ENCODE measurements at places on chromosomes 11 and 22.

- no peak for DNase-seq
These were observed 15.3 kb upstream of the LRRC32 start for GRCh38 chr11:76685831-76686230.

- DNase-seq = no peak
These were observed 664 bp upstream of the ZC3H7B start for GRCh38 chr22:41300661-41301060.

- no peak for DNase-seq
These were observed 380.6 kb downstream of the CTTN start for GRCh38 chr11:70778883-70779282.

GRCh38 chr11:86118253-86118652 is 49.4 kb upstream of the PICALM start:
- DNase-seq = no peak

GRCh38 chr22:37212174-37212906 is at the start of gene SSTR3:
Gene SSTR3 (minus strand): TSS chr22:37212477. CDS start chr22:37207803, 4,674 bp downstream.
- no peak for DNase-seq

Measured in 8988T (cell line).